Brain (organoid and tissue), 16 donors: ENCODE measurements at places on chromosomes 2 and 18. TPM values are rescaled to one million over a fixed set of nuclear protein-coding genes. Genes with fewer than 3 reads are reported as not detected.

GRCh38 chr2:77566582-77566981 lies 44.4 kb upstream of the LRRTM4 start:
- DNase-seq: no peak

GALNT13 gene
- 1.7 TPM for polyA plus RNA-seq

DNA sequence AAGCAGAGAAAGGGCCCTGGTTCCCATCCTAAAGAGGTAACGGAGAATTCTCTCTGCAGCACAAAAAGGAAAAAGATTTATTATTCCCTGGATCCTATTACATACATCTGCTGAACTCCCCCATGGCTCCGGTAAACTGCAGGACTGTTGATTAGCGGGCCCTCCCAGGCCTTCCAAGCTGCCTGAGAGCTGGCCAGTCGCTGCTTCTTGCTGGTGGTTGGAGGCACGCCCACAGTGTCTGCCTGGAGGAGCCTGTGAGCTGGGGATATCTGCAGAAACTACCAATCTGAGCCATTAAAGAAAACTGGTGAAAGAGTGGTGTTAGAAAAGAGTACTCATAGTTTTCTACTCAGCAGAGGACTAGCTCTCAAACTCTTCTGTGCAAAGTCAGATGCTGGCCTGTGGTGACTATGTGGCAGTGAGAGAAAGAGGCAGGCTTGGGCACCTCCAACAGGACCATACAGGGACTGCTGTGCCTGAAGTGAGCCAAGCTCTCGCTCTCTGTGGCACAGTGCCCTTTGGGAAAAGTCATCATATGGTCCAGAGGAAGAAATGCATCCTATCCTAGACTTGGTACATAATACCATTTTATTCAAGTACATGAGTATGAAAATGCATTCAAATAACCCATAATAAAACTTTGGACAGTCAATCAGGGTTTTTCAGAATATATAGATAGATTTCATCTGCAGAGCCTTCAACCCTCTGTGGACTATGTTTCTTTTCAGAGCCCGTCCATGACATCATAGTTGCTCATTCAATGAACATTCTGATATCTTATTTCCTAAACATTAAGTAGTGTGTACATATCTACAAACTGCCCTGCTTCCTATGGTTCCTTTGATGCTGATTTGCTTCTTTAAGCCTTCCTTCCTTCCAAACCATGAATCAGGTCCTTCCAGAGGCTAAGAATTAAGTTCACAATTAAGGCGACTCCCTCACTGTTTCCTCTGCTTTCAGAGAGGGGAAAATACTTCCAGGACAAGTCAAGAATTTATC lies 242.0 kb upstream of the LYPD1 start:
- no peak for DNase-seq

ABCG8 gene
- polyA plus RNA-seq: not detected

FEV gene
- 5.9 TPM for polyA plus RNA-seq

- DNase-seq: no peak
These were observed 78.5 kb upstream of the STK17B start for GRCh38 chr2:196249860-196250259.

DNA sequence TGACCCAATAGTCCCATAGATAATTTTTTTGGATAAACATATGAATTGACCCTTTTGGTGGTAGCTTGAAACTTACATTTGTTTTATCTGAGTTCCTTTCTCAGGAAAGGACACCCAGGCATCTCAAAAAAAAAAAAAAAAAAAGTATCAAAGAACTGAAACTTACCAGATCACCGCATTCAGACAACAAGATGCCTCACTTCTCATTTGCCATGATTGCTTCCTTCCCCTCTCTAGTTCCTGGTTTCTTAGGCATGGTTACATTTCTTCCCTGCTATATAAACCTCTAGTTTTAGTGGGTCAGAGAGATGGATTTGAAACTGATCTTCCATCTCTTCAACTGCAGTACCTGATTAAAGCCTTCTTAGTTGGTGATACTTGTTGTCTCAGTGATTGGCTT lies 240.1 kb downstream of the ACKR3 start:
- no peak for DNase-seq

ATF2 gene
- polyA plus RNA-seq: 18.2 TPM

GRCh38 chr2:167136879-167137596 lies 248.8 kb downstream of the XIRP2 start:
- DNase-seq: no peak
